Bladder microvascular endothelial cell (primary cell): ENCODE measurements at places on chromosomes 3 and 15. TPM values are rescaled to one million over a fixed set of nuclear protein-coding genes. Genes with fewer than 3 reads are reported as not detected.

CCR9 gene
- total RNA-seq: not detected in 2 replicates

IFT80 gene
- 11.3 and 20.0 TPM in 2 replicates for total RNA-seq

BAHD1 gene
- total RNA-seq: 6.3 and 12.5 TPM in 2 replicates

SNTN gene
- total RNA-seq: not detected in 2 replicates

GOLGA6D gene
- total RNA-seq: under 0.01 TPM in 1 of 2 replicates, not detected in the other

KLF13 gene
- 30.8 and 32.1 TPM in 2 replicates for total RNA-seq

TEX55 gene
- not detected in 2 replicates for total RNA-seq

ATXN7 gene
- 6.3 and 18.5 TPM in 2 replicates for total RNA-seq

LRRC2 gene
- total RNA-seq: under 0.01 and 0.06 TPM in 2 replicates

TEX9 gene
- total RNA-seq: 0.49 and 0.63 TPM in 2 replicates

DYNC1LI1 gene
- total RNA-seq: 31.2 and 40.3 TPM in 2 replicates

IL17RB gene
- total RNA-seq: 0.38 TPM in 1 of 2 replicates, not detected in the other
